ENCODE measurements at places on chromosomes 2 and 18. TPM values are rescaled to one million over a fixed set of nuclear protein-coding genes. Genes with fewer than 3 reads are reported as not detected.

The HOXD12 gene
- total RNA-seq, result 1.0 TPM

The CNDP1 gene
- total RNA-seq, result not detected

The RASGRP3 gene
- total RNA-seq, result 19.3 TPM

The ALPI gene
- total RNA-seq, result not detected

The RAB27B gene
- 0.11 TPM for total RNA-seq

The CEP192 gene
- 28.9 TPM for total RNA-seq

The PIEZO2 gene
- not detected for total RNA-seq

The DYSF gene
- total RNA-seq, result not detected

The TTC21B gene
- total RNA-seq, result 47.8 TPM

The SF3B6 gene
- 285 TPM for total RNA-seq

The CFAP221 gene
- total RNA-seq, result 0.72 TPM

The GALNT5 gene
- total RNA-seq, result not detected

The PLCL1 gene
- total RNA-seq, result not detected

The BCL11A gene
- total RNA-seq, result 159 TPM

Data from Karpas-422 (cell line).